ENCODE measurements at places on chromosomes 1 and 21.

GRCh38 chr1:239263801-239264200 is 122.6 kb upstream of the CHRM3 start:
- no peak for DNase-seq

GRCh38 chr1:25103164-25103795 is 129.0 kb downstream of the SYF2 start:
- no peak for DNase-seq

DNA sequence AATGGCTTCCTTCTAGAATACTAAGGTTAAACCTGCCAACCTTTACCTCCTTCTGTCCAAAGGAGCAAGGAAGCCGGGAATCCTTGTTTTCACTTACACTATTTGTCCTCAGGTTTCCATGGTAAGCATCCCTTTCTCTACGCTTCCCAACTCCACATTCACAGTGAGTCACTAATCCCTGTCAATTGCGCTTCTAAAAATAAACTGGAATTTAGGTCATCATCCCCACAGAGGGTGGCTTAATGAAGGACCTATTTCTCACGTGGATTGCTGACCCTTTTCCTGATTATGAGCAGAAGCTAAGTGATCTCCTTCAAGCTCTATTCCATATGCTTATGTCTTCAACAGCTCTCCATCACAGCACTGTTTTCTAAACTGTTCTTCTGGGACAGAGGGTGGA is 39.9 kb upstream of the ABCA4 start:
- DNase-seq: no peak

DNA sequence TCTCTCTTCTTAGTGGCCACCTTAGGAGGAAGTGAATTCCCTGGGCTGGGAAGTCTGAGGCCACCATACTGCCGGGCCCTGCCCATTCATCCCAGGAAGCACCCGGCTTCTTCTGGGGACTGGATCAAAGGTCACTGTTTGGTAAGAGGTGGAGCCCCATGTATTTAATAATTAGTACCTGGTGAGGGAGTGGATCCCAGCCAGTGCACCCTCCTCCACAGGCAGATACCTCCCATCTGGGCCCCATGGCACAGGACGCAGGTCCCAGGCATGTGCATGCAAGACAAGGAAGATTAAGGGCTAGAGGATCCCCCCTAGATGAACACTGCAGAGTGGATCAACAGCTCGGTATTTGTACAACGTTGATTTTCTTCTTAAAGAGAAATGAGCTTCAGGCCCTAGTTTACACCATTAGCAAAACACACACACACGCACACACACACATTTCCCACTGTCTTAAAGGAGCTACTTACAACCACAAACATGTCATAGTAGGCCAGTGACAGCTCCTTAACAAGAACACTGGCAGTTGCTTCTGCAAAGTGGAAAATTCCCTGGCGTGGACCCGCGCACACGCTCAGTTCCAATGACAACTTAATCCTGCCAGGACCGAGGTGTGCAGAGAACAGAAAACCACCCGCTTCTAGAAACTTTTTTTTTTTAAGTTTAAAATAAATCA is 90.7 kb downstream of the MRPL37 start:
- no peak for DNase-seq

- DNase-seq: no peak
These were observed 136.1 kb downstream of the TGFB2 start for GRCh38 chr1:218481116-218481775.

- DNase-seq: no peak
These were observed 101.1 kb downstream of the UBIAD1 start for GRCh38 chr1:11373895-11374747.

All from activated CD8-positive, alpha-beta memory T cell treated with anti-CD3 and anti-CD28 coated beads, Interleukin-2, amount 50 U/mL, for 48 hours (primary cell).